NCI-H82 (cell line): ENCODE measurements at places on chromosomes 6 and 20.
A peak's percentile ranks its signal among the peaks of the same experiment; 100 is the strongest.

DNA sequence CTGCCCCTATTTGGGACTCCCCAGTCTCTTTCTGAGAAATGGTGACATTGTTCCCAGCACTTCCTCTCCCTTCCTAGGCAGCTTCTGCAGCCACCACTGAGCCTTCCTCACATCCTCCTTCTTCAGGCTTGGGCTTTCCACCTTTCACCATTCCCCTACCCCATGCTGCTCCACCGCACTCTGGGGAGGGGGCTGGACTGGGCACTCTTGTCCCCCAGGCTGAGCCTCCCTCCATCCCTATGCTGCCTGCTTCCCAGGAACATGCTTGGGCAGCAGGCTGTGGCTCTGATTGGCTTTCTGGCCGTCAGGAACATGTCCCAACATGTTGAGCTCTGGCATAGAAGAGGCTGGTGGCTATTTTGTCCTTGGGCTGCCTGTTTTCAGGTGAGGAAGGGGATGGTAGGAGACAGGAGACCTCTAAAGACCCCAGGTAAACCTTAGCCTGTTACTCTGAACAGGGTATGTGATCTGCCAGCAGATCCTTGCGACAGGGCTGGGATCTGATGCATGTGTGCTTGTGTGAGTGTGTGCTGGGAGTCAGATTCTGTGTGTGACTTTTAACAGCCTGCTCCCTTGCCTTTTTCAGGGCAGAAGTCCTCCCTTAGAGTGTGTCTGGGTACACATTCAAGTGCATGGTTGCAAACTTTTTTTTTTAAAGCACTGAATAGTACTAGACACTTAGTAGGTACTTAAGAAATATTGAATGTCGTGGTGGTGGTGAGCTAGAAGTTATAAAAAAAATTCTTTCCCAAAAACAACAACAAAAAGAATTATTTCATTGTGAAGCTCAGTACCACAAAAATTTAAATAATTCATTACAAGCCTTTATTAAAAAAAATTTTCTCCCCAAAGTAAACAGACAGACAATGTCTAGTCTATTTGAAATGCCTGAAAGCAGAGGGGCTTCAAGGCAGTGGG is 2.1 kb upstream of the CDKN1A start:
- DNase-seq, result no peak

DNA sequence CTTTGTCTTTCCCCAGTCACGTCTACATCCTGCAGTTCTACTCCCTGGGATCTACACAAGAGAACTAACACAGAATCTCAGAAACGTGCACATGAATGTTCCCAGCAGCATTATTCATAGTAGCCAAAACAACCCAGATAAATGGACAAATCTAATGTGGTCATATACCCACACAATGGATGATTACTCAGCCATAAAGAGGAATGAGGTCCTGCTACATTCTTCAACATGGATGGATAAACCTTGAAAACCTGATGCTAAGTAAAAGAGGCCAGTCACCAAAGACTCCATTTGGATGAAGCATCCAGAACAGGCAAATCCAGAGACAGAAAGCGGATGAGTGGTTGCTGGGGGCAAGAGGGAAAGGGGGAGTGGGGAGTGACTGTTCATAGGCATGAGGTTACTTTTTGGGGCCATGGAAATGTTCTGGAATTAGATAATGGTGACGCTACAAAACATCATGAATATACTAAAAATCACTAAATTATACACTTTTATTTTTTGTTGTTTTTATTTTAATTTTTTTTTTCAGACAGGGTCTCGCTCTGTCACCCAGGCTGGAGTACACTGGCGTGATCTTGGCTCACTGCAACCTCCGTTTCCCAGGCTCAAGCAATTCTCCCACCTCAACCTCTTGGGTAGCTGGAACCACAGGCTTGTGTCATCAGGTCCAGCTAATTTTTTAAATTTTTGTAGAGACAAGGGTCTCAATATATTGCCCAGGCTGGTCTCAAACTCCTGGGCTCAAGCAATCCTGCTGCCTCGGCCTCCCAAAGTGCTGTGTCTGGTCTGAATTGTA is 50.8 kb upstream of the DSN1 start:
- no peak for DNase-seq

DNA sequence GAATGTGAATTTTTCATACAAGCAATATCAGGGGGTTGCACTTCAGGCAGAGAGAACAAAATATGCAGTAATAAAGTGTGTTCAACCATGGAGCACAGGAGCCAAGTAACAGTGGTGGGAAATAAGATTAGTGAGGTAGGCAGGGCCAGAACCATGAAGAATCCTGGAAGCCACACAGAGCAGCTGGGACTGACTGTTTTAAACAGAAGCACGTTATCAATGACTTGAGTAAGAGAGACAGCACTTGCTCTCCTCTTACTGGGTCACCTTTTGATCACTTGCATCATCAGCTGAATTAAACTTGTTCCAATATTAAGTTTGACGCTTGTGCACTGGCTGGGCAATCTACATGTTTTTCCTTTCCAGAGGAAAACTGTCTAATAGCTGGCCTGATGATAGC is 238.5 kb downstream of the TBX18 start:
- no peak for DNase-seq

- DNase-seq, result no peak
Observed at GRCh38 chr6:135819665-135820064, 31.8 kb upstream of the PDE7B start.

- no peak for DNase-seq
Observed at GRCh38 chr20:31560746-31561598, 44.1 kb upstream of the ID1 start.

DNA sequence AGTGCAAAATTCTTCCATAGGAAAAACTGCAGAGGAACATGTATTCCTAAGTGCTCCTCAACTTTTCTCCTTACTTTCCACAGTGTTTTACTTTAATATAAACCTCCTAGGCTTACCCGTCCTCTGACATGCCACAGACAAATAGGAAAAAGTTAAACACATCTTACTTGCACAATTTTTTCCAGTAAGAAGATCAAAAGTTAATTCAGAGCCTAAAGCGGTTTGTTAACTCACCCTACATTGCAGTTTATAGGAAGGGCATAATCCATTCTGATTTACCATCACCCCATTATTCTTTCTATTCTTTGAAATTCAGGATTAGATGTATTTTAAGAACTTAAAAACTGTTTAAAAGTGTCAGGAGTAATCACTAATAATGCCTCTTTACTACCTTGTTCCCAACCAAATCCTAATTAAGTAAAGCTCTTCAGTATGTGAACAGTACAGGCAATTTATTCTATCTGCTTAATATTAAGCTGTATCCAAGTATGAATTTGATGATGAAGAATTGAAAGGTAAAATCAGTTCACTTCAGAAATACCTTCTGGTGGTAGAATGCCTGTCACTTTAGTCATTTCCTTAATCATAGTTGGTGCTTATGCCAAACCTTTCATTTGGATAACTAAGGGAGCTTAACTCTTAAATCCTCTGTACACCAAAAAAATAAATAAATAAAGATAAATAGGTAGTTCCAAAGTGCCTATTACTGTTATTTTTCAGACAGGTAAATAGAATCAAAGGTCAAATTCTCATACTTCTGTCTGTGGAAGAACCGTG is 292.0 kb downstream of the ALDH8A1 start:
- no peak for DNase-seq

DNA sequence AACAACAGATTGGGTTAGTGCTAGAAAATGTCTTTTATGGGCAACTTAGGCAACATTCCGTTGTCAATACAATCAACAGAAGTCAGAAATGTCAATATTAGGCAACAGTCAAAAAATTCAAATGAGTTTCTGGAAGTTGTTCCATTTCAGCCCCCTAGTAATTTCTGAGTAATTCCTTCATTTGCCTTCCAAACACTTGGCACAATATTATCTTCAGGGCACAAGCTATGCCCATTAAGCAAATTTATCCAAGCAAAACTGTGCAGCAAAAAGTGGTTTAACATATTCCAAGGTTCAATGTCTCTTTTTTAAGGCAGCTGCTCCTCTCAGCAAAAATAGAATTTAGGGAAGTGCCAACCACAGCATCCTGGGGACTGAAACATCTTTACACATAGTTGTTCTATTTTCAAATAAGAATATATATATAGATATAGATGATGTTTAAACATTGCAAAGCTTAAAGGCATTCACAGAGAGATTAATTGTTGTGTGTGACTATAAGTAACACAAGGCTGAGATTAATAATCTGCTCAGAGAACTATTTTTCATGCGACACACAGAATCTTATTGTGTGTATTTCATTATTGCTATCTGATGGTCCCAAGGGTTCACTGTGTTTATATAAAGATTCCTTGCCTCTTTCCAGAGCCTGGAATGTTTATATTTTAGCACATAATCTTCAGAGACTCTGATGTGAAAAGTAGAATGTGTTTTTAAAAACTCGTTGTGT is 75.2 kb upstream of the ADTRP start:
- DNase-seq, result no peak

- peak; percentile 82 for DNase-seq
Observed at GRCh38 chr6:161748535-161749416, 474.9 kb upstream of the AGPAT4 start.

GRCh38 chr20:16955971-16956370 is 207.8 kb downstream of the OTOR start:
- DNase-seq, result no peak

DNA sequence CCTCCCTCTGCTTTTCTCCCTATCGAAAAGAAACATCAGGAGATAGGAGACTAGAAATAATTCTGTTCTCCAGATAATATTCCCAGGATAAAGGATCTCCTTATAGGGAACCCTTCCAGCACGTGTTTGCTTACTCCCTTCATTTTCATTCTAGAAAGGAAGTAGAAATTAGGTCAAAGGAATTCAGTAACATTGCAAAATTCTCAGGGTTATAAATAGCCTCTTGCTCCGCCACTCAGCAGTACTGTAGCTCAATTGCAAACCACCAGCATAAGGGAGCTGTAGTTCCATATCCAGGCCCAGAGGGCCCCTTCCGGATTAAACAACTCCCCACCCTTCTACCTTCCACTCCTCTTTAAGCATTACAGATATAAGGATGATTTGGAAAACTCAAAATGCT is 6.2 kb downstream of the ELMO2 start:
- DNase-seq, result no peak

GRCh38 chr6:29509711-29510110 is 22.0 kb upstream of the MAS1L start:
- DNase-seq, result no peak

- DNase-seq, result no peak
Observed at GRCh38 chr20:33477386-33478234, 12.3 kb upstream of the CBFA2T2 start.

DNA sequence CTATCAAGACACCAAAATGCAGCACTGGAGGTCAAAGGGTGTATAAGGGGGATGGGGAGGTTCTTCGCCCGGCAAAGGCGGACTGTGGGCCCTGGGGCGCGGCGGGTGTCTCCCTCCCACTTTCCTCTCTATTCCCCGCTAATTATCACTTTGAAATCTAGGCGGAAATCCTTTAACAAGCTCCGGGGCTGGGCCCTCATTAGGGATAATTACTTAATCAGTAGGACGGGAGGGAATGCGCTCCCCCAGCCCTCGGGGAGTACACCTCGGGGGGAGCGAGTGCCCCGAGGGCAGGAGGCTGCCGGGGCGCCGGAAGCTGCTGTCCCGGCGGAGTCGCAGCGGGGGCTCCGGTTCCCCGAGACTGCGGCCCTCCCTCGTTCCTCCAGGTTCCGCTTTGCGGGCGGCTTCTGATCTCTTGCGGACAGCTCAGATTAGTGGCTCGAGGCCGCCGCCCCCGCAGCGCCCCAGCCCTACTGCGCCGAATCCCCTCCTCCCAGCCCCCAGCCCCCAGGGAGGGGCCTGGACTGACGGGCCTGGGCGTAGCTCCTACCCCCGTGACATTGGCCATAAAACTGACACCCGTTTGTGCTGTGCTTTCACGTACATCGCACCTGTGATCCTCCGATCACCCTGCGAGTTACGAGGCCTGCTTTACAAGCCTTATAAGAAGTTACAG is 14.7 kb downstream of the MUCL3 start:
- peak; percentile 69 for DNase-seq

DNA sequence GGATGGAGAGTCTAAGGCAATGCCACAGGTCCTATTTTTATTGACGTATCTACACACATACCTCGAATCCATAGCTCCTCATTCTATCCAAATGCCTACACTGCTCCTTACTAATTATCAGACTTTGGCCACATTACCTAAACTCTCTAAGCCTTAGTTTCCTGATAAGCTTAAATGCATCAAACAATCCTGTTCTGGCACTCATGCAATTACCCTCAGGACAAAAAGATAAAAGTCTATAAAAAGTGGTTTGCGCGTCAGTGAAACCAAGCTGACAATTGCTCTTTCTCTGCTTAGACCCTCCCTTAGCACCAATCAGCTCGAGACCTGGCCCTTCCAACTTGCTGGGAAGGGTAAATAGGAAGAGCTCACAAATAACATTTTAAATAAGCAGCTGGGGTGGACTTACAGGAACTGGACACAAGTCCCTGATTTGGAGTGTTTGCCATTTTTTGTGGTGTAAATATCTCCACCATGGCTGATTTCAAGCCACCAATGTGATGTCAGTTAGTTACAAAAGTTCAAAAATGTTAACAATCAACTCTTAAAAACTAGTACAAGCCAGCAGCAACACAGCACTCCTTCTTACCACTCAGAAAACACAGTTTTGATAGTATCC is 7.2 kb upstream of the PLEKHG1 start:
- no peak for DNase-seq

DNA sequence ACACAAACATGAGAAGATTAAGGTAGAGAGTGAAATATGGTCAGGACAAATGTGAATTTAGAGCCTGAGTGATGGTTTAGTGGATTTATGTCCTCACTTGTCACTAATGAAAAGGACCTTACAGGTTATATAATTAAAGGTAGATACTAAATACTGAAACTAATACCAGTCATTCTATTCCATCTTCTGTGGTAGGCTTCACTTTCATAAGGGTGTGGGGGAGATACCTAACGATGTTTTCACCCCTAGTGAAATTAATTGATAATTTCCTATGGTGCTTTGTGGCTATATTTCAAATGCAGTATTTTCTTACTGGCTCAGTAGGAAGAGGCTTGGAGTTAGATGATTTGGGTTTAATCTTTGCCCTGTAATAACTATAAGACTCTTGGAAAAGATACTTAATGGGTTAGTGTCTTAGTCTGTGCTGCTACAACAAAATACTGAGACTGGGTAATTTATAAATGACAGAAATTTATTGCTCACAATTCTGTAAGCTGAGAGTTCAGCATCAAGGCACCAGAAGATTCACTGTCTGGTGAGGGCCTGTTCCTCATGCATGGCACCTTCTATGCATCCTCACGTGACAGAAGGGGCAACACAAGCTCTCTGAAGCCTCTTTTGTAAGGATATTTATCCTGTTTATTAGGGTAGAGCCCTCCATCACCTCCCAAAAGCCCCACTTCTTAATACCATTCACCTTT is 21.3 kb downstream of the RNF217 start:
- DNase-seq, result no peak

GRCh38 chr6:3885262-3886036 is 36.3 kb downstream of the FAM50B start:
- DNase-seq, result peak; percentile 67

GRCh38 chr20:54557806-54558590 is 82.6 kb downstream of the DOK5 start:
- DNase-seq, result no peak

GRCh38 chr6:14354919-14355572 is 237.5 kb downstream of the CD83 start:
- no peak for DNase-seq

DNA sequence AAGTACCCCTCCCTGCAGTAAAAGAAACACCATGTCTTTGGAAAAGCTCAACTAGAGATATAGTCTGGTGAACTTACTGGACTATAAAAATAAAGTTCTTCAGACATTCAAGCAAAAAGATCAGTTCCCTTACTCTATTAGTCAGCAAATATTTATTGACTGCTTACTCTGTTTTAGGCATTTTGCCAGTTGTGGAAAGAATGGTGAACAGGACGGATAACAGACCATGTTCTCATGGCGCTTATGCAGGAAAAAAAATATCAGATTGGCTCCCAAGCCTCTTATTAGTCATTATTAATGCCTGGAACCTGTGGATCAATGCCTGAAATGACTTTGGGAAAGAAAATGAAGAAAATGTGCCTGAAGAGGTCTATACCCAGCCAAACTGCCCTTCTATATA is 282.2 kb upstream of the EPHA7 start:
- no peak for DNase-seq
